ENCODE measurements at places on chromosomes 3 and 15.

GRCh38 chr3:105516972-105517371 is 150.3 kb downstream of the ALCAM start:
- DNase-seq, result no peak

DNA sequence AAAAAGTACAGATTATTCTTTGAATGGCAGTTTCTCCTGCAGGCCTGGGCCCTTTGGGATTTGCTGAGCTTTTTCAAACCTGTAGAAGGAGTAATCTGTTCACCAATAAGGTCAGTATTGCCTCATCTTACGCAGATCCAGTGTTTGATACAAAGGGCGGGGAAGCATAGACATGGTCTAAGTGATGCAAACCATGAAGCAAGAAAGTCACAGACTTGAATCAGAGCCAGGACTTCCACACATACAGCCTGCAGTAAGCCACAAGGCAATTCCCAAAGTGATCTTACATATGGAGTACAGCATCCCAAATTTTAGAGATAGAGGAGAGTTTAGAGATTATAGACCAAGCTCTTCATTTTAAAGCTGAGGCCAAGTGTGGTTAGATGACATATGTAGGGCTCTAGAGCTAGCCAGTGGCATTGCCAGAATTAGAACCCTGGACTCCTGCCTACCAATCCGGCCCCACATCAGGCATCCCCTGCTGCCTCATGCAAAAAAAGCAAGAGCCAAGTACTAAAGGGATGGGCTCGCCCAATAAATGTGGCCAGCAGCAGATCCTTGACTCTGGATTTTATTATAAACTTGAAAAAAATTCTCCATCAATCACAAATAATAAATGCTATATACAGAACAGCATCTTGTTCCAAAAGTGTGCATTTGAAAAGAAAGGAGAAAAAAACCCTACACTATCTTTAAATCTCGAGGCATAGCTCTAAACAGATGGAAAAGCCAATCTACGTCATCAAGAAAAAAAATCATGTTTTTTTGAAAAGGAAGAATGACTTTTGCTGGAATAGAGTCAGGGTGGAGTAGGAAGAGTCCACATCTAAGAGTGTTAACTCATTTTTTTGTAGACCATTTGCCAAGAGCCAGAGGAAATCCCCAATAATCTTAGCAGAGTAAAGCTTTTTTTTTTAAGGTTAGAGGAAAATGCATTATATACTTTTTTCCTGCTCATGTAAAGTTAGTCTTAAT is 24.0 kb downstream of the ABI3BP start:
- DNase-seq, result no peak

DNA sequence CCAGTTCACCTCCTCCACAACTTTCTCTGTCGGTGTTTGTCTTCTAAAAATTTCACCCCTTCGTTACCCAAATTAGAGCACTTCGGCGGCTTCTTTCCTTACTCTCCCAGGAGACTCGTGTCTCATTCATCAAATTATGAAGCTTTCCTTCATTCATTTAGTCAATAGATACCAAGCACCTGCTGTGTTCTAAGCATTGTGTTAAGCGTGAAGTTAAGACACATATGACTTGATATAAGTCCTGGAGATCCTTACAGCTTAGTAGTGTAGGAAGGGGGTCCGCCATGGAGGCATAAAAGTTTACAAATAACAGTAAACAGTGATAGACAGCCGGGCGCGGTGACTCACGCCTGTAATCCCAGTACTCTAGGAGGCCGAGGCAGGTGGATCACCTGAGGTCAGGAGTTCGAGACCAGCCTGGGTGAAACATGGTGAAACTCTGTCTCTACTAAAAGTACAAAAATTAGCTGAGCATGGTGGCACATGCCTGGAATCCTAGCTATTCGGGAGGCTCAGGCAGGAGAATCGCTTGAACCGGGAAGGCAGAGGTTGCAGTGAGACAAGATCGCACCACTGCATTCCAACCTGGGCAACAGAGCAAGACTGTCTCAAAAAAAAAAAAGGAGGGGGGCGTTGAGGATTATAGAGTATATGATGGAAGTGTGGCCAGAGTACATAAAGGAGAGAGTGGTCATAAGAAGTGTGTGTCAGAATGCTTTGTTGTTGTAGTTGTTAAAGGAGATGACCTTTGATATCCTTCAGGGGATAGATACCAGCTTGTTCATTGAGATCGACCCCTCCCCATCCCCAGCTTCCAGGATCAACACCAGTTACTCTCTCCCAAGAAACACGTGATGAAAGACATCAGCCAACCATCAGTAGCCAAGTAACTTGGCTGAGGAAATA is 744 bp upstream of the CCDC32 start:
- DNase-seq, result no peak

DNA sequence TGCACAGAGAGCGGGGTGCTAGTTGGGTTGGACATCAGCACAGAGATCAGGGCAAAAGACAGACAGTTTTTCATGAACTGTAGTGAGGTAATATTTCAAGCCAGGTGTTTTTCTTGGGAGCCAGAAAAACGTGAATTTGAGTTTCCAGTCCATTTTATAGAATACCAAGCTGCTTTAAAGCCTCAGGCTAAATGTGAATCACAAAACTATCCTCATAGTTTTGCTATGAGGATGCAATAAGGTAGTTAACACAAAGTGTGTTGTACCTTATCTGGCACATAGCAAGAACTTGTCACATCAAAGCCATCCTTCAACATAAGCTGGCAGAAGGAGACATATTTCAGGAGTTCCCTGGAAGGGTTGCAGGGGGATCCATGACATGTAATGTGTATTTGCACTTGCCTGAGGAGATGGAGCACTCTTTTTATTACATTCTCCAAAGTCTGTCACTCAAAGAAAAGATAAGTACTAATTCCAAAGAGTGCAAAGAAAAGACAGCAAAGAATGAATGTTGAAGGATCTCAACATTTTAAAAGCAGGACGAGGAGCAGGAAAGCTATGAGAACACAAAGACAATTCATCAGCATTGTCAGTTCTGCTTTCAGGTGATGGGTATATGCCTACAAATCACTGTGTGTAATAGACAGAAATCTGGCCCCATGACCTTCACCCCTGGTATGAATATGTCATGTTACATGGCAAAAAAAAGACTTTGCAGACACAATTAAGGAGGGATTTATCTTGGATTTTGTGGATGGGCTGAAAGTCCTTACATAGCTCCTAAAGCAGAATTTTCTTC is 1046.4 kb downstream of the NTRK3 start:
- DNase-seq, result no peak

GRCh38 chr15:71549091-71549490 is 261.3 kb upstream of the NR2E3 start:
- DNase-seq, result no peak

DNA sequence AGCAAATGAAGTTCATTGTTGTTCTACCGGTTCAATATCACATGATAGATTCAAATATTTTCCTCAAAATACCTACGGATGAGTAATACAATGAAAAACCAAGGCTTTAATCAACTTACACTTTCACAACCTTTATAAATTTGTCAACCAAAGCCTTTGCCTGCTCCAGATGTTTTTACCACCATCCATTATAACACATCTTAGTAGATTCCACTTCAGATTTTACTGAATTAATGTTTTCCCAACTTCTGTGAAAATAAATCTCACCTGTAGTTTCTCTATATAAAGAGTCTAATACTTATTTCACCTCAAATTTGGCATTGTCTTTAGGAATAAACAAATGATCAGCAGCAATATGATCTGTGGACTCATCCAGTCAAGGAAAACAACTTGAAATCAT is 131.1 kb downstream of the ZNF280D start:
- no peak for DNase-seq

- no peak for DNase-seq
These were observed 626 bp upstream of the PTPRG start for GRCh38 chr3:61560517-61561373.

DNA sequence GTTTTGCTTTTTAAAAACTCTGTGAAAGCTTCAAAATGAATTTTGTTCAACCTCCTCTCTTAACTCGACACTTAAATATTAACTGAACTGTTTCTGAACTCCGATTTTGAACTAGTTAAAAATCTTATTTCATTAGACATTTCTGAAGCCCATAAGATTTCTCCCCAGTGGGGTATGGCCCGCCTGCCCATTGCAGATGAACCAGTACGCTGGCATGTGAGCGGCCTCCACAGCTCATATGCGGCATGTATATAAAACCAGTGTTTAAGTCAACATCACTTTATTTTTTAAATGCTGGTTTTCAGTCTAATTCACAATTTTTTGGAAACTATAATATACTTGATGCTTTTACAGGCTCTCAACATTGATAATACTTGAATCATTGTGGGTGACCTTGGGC is 50.2 kb downstream of the CPN2 start:
- no peak for DNase-seq

DNA sequence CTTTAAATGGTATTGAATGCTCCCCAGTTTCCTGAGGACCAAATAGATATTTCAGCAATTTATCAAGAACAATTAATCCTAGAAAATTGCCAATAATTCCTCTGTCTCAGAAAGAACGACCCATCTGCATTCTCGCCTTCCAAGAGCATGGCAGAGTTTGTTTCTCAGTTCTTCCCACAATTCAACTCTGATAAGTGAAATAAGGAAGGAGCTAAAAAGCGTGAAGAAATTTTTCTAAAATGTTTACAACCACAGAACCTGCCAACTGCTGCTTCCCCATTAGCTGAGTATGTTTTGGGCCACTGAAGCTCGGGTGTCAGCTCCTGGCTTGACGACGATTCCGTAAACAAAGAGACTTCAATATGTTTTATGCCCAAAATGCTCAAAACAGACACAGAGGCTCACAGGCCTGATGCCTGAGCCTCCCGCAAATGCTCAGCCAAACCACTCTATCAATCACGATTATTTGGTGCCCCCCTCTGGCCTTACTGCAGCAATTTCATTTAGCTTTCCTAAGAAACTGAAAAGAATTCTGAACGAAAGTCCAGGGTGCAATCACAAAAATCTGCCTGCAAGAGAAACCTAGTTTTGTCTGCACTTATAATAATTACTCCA is 259.2 kb upstream of the CCDC54 start:
- DNase-seq, result no peak

All from activated T-cell treated with anti-CD3 and anti-CD28 coated beads, Interleukin-2, amount 50 U/mL, for 1 hour (primary cell).